B cell (primary cell): ENCODE measurements at places on chromosomes 4 and X. TPM values are rescaled to one million over a fixed set of nuclear protein-coding genes. Genes with fewer than 3 reads are reported as not detected.

Gene TRMT44
- 34.8 and 37.4 TPM in 2 replicates for total RNA-seq

Gene P2RY8
- total RNA-seq = 140 and 142 TPM in 2 replicates

Gene VEGFD
- total RNA-seq = not detected in 2 replicates

Gene BEX1
- total RNA-seq = 0.39 TPM in 1 of 2 replicates, not detected in the other

Gene CD38
- 7.8 and 10.1 TPM in 2 replicates for total RNA-seq

Gene ARX
- total RNA-seq = not detected in 2 replicates

Gene DGAT2L6
- total RNA-seq = not detected in 2 replicates

Gene PLK4
- 2.8 and 4.3 TPM in 2 replicates for total RNA-seq

Gene CXorf65
- 25.6 and 30.2 TPM in 2 replicates for total RNA-seq

Gene VCX3B
- not detected in 2 replicates for total RNA-seq

Gene PASD1
- total RNA-seq = not detected in 2 replicates

Gene MAGEA2B
- total RNA-seq = not detected in 2 replicates

Gene CLNK
- total RNA-seq = 0.49 and 0.57 TPM in 2 replicates

Gene COX7B2
- not detected in 2 replicates for total RNA-seq

Gene PAGE5
- total RNA-seq = not detected in 2 replicates

Gene FOXR2
- not detected in 2 replicates for total RNA-seq

Gene GLRA2
- not detected in 2 replicates for total RNA-seq

Gene JCHAIN
- total RNA-seq = 72.3 and 90.8 TPM in 2 replicates

Gene CTAG2
- not detected in 2 replicates for total RNA-seq

Gene GAGE12E
- not detected in 2 replicates for total RNA-seq

Gene PHF8
- 73.2 and 79.3 TPM in 2 replicates for total RNA-seq

Gene LONRF3
- total RNA-seq = 1.2 and 1.7 TPM in 2 replicates

Gene PABPC1L2B
- not detected in 2 replicates for total RNA-seq

Gene MAGEE2
- not detected in 2 replicates for total RNA-seq

Gene CWH43
- total RNA-seq = not detected in 2 replicates

Gene CT45A7
- not detected in 2 replicates for total RNA-seq

Gene MAGEA9B
- not detected in 2 replicates for total RNA-seq

Gene TXK
- total RNA-seq = 0.79 and 2.5 TPM in 2 replicates

Gene HEPH
- total RNA-seq = not detected in 2 replicates

Gene LAMTOR3
- 18.0 and 20.1 TPM in 2 replicates for total RNA-seq

Gene USP17L26
- total RNA-seq = not detected in 2 replicates

Gene GYPB
- total RNA-seq = 0.91 TPM in 1 of 2 replicates, not detected in the other

Gene CRMP1
- 0.10 TPM in 1 of 2 replicates, not detected in the other for total RNA-seq

Gene ADGRL3
- not detected in 2 replicates for total RNA-seq

Gene ARSJ
- not detected in 2 replicates for total RNA-seq

Gene NKX3-2
- not detected in 2 replicates for total RNA-seq

Gene COL4A6
- total RNA-seq = not detected in 2 replicates

Gene NDST3
- total RNA-seq = not detected in 2 replicates

Gene YTHDC1
- total RNA-seq = 175 and 179 TPM in 2 replicates

Gene FGF2
- not detected in 2 replicates for total RNA-seq

Gene TMEM255A
- total RNA-seq = 0.15 and 0.25 TPM in 2 replicates

Gene ZNF732
- not detected in 2 replicates for total RNA-seq

Gene COL25A1
- not detected in 2 replicates for total RNA-seq

Gene SPATA4
- total RNA-seq = not detected in 2 replicates

Gene ETFDH
- 8.8 and 10.8 TPM in 2 replicates for total RNA-seq

Gene DMRTC1B
- 2.2 and 2.4 TPM in 2 replicates for total RNA-seq
